Activated T-cell treated with anti-CD3 and anti-CD28 coated beads for 4 hours (primary cell): ENCODE measurements at places on chromosomes 5 and 9.

GRCh38 chr9:136545692-136545964 lies 220 bp downstream of the NOTCH1 start:
- DNase-seq, result no peak

DNA sequence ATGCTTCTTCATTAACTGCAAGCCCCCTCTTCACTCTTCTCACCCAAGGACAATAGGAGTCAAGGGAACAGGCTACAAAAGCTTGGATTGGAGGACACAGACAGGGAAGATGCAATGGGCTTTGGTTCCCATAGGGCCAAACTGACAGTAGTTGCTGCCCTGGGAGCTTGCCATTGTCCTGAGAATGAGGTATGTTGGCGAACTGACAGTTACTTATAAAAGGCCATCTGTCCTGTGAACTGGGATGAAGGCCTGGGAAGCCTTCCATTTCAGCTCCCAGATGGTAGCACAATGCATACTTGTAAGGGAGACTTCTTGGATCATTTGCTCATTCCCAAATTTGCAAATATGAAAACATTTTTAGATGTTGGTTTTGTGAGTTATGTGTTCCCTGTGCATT lies 88.9 kb downstream of the SNCAIP start:
- no peak for DNase-seq

DNA sequence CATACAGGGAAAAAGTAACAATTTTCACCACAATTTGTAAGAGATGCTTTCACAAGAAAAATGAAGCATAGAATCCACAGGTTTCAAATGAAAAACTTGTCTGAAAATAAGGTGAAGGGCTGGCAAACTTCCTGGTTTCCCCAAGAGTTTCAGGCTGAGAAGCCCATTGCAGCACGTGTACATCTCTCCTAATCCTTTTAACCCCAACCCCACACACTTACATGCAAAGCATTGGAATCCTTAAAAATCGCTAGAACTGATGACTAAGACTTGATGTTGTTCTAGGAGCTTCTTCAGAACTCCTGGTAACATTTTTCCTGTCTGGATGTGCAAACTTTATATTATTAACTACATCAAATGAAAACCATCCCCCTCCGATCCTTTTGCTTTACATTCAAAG lies 317.8 kb upstream of the RGMB start:
- no peak for DNase-seq

GRCh38 chr5:77586101-77586500 lies 52.4 kb downstream of the OTP start:
- DNase-seq, result no peak
